ENCODE measurements at places on chromosomes 6 and 20. TPM values are rescaled to one million over a fixed set of nuclear protein-coding genes. Genes with fewer than 3 reads are reported as not detected.

- peak; percentile 72 for DNase-seq
Measured at GRCh38 chr6:32415521-32416019, 8.6 kb upstream of the BTNL2 start.

DNA sequence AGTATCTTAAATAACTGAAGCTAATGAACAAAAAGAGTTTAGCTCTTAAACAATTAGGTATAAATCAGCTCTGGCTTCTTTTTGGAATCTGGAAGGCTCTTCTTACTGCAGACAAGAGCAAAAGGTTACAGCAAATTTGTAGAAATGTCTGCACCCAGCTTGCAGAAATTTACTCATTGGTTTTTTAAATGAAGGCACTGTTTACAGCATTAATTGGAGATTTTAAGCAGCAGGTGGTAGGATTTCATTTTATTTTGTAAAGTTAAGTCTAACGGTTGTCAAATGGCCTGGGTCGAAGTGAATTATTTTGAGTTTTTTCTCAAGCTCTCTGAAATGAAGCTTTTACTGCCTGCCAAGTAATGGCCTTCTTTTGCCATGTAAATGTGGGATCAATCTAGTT lies 102.1 kb downstream of the NRSN1 start:
- DNase-seq: no peak

Gene BRD2
- 159 TPM for total RNA-seq

Gene WFDC12
- total RNA-seq: not detected

Gene PNLDC1
- total RNA-seq: 0.66 TPM
